NCI-H460 (cell line): ENCODE measurements at places on chromosomes 4 and X.

- no peak for DNase-seq
Measured at GRCh38 chr4:144645102-144645630, 790 bp upstream of the HHIP start.

DNA sequence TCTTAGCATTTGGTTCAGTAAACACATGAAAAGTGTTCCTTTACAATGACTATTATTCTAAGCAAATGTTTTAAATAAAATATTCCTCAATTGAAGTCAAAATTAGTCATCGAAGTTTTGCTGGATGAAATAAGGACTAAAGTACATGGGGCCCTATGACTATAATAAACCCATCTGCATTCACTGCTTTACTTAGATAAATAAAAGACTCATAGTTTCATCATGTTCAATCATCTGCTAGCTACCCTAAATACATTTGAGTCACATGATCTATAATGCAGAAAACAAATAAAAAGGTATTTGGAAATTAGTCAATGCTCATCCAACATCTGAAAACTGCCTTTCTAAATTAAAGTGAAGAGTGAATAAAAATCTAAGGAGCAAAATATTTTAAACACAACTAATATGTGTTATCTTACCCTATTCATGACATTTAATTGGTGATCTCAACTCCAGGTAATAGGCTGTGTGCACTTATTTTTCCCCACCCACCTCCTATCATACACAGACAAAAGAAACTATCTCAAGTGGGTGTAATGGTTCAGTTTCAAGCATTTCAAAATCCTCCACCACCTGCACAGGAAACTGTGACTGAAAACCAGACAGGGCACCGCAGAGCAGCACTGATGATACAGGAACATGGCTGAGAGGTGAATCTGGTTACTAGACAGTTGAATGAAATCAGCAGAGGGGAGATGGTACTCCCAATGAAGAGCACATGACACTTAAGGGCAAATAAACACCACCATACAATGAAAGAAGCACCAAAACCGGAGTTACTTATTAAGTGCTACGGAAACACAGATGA, 78.6 kb downstream of the CAMK2D start:
- DNase-seq = no peak

DNA sequence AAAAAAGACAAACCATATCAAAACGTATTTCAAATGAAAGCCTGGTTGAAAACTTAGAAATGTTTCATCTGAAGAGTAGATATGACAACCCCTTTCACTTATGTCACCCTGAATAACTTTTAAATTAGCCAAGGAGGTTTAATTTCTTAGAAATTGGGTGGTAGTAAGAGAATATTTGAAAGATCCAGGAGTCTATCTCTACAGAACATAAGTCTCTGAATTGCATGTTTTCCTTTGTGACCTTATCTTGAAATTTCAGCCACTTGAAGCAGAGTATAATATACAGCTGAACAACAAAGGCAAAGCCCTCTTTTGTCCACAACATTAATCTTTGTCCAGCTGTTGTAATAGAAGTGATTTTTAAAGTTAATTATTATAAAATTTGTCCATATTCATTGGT, 49.5 kb downstream of the TMEM154 start:
- no peak for DNase-seq

DNA sequence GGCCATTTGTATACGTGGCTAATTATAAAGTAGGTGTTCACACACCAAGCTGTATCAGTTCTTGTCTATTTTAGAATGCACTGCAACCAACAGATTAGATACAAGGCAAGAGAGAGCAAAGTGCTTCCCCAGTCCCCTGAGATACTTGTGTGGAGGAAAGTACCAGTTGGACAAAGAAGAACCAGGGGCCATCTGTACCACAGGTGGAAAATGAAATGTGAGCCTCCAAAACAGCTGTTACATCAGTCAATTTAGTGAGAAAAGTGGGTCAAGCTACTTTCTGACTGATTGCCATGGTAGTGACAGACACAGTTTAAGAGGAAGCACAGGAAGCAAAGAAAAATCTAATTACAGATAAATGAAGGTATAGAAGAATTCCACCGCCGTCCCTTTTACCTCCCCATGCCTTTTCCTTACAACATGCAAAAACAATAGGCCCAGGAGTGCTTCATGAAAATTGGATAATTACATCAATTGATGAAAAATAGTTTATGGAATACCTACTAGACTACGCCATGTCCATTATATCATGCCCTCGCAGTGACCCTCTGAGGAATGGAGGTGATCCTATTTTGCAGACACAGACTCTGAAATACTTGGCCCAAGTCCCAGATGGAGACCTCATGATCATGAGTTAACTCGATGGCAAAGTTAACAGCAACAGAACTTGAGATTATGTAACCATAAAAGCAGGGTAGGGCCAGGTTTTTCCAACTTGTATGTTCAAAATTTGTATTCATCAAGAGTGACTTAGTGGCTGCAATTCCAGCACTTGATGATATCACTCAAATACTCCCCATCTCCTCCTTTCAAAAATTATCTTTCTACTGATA, 15.8 kb downstream of the SMPX start:
- DNase-seq = no peak

GRCh38 chrX:16427668-16428067, 222.3 kb upstream of the S100G start:
- no peak for DNase-seq
